ENCODE measurements at places on chromosomes 3 and 15.

GRCh38 chr3:159757341-159758060 is 231.1 kb upstream of the IL12A start:
- H3K4me3 ChIP-seq: no peak overlapping the region
- H3K36me3 ChIP-seq: no peaks in the 10 kb centered on the region
- no peak for DNase-seq
- H3K27ac ChIP-seq: no peak overlapping the region
- no peaks in the 10 kb centered on the region for H3K27me3 ChIP-seq
- peaks cover 9% of the 10 kb centered on the region for H3K4me1 ChIP-seq

DNA sequence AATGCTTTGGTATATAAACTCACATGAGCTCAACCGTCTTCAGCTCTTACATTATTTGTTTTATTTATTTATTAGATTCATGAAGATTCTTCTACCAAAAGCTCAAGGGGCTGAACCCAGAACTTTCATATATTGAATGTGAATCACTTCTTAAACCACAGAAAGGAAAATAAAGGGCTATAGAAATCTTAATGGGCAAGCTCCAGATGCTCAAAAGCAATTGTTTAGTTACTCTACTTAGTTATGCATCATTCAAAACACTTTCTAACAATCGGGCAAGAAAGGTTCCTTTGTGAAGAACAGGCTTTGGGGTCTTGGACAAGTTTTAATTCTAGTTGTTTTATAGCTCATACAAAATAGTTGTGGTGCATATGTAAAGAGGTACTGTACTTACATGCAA is 380.2 kb downstream of the TIGIT start:
- peaks cover 11% of the 10 kb centered on the region for H3K4me1 ChIP-seq
- no peak overlapping the region for H3K4me3 ChIP-seq

GRCh38 chr3:16053794-16054193 is 120.7 kb upstream of the GALNT15 start:
- no peaks in the 10 kb centered on the region for H3K36me3 ChIP-seq
- no peaks in the 10 kb centered on the region for H3K27me3 ChIP-seq
- no peak for DNase-seq
- no peak overlapping the region for H3K4me3 ChIP-seq

GRCh38 chr3:141389703-141390102 is 21.4 kb downstream of the ZBTB38 start:
- H3K27ac ChIP-seq: peak overlapping the region; percentile 45
- no peak overlapping the region for H3K4me3 ChIP-seq
- no peaks in the 10 kb centered on the region for H3K27me3 ChIP-seq
- peaks cover 20% of the 10 kb centered on the region for H3K36me3 ChIP-seq
- peaks cover 13% of the 10 kb centered on the region for H3K4me1 ChIP-seq

DNA sequence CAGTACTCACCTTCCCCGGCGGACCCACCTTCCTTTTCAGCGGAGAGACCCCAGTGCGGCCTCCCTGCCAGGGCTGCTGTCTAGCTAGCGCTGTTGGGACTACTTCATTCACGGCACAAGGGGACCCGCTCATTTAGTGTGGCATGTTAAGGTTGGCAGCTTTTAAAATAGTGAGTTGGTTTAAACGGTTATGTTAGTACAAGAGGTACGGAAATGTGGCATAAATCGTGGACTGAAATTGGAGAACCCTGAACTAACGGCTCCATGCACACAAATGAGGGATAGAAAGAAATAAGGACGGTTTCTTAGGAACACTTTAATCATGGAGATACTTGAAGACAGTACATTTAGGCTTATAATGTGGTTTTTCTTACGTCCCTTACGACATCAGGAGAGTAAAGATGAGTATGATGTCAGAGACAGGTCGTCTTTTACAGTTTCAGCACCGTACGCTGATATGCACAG is 752 bp downstream of the CEP63 start:
- peaks cover 47% of the 10 kb centered on the region for H3K4me1 ChIP-seq
- H3K4me3 ChIP-seq: peak overlapping the region; percentile 77
- H3K27me3 ChIP-seq: no peaks in the 10 kb centered on the region
- peaks cover under 1% of the 10 kb centered on the region for H3K36me3 ChIP-seq
- peak; percentile 41 for DNase-seq
- H3K27ac ChIP-seq: peak overlapping the region; percentile 98

DNA sequence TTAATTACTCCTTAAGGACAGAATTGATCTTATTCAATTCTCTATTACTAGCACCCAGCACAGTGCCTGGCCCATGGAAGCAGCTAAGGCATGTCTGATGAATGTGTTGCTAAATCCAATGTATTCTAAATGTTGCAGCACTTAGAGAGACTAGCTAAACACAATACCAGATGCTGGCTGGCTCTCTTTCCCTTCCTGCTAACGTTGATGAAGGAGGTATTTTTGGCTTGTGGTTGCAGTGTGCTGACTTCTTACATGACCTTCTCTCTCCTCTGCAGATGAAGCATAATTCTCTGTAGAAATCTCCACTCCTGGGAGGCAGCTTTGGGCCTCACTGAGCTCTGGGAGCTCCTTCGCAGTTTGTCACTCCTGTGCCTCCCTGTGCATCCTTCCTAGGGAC is 183.6 kb downstream of the PEX5L start:
- no peak overlapping the region for H3K27ac ChIP-seq
- no peak overlapping the region for H3K4me3 ChIP-seq
- no peaks in the 10 kb centered on the region for H3K36me3 ChIP-seq
- no peaks in the 10 kb centered on the region for H3K4me1 ChIP-seq
- H3K27me3 ChIP-seq: no peaks in the 10 kb centered on the region

GRCh38 chr3:71887256-71887655 is 102.3 kb upstream of the PROK2 start:
- peaks cover 13% of the 10 kb centered on the region for H3K27me3 ChIP-seq
- no peak overlapping the region for H3K4me3 ChIP-seq
- H3K36me3 ChIP-seq: no peaks in the 10 kb centered on the region

- no peaks in the 10 kb centered on the region for H3K36me3 ChIP-seq
- no peak overlapping the region for H3K27ac ChIP-seq
- H3K4me1 ChIP-seq: peaks cover 10% of the 10 kb centered on the region
- no peaks in the 10 kb centered on the region for H3K27me3 ChIP-seq
Observed at GRCh38 chr3:170762064-170762463, 107.9 kb downstream of the RPL22L1 start.

GRCh38 chr3:194308601-194309449 is 42.3 kb downstream of the CPN2 start:
- H3K4me1 ChIP-seq: no peaks in the 10 kb centered on the region
- H3K27ac ChIP-seq: no peak overlapping the region
- H3K4me3 ChIP-seq: no peak overlapping the region
- DNase-seq: no peak
- no peaks in the 10 kb centered on the region for H3K36me3 ChIP-seq
- peaks cover 69% of the 10 kb centered on the region for H3K27me3 ChIP-seq

- no peaks in the 10 kb centered on the region for H3K36me3 ChIP-seq
- peaks cover 7% of the 10 kb centered on the region for H3K4me1 ChIP-seq
- no peak overlapping the region for H3K4me3 ChIP-seq
- peak; percentile 62 for DNase-seq
Observed at GRCh38 chr3:106862067-106862466, 515.2 kb upstream of the CCDC54 start.

DNA sequence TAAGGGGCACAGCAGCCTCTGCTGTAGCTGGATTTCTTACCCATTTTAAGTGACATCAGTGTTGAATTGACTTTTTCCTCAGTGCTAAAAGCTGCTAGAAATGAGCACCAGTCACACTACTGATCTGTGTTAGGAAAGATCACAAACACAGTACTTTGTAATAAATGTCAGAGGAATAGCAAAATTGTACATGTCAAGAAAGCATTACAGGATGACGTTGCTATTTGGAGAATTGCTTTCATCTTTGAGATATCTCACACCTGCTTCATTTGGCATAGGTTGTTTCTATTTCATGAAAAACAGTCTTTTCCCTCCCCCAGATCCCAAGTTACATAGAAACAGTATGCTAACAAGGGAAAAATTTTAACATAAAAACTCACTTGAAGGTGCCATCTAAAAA is 77.8 kb downstream of the SLC25A26 start:
- DNase-seq: peak; percentile 22
- H3K4me3 ChIP-seq: no peak overlapping the region
- H3K36me3 ChIP-seq: no peaks in the 10 kb centered on the region
- H3K4me1 ChIP-seq: no peaks in the 10 kb centered on the region

GRCh38 chr3:156211583-156211982 is 91.2 kb downstream of the KCNAB1 start:
- no peak overlapping the region for H3K4me3 ChIP-seq
- no peak overlapping the region for H3K27ac ChIP-seq
- H3K27me3 ChIP-seq: no peaks in the 10 kb centered on the region
- H3K36me3 ChIP-seq: no peaks in the 10 kb centered on the region
- H3K4me1 ChIP-seq: peaks cover 17% of the 10 kb centered on the region

DNA sequence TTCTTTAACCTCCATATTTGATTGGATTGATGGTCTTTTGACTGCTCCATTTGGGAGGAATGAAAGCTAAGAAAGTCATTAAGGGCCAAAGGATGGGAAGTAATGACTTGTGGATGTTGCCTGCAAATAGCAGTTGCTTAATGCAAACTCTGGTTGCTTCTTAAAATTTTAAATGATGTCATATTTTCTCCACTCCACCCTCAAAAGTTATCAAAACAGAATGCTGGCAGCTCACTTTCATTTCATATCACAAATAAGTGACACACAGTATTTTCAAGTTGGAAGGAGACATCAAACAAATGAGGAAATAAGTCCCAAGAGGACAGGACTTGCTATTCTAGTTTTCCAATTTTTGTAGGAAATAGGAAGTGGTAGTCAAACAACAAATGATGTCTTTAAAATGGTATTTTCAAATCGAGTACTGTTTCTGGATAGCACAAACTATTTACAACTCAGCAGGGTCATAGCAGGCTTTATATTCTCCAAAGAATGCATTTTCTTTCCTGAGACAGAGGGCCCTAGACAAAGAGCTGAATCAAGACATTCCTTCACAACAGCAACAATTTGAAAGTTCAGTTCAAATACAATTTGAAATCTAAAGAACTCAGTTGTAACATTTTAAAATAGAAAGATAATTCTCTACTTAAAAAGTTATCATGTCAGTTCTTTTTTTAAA is 165.1 kb upstream of the UBE2E1 start:
- H3K4me3 ChIP-seq: no peak overlapping the region
- no peaks in the 10 kb centered on the region for H3K36me3 ChIP-seq
- H3K27me3 ChIP-seq: no peaks in the 10 kb centered on the region
- DNase-seq: no peak

DNA sequence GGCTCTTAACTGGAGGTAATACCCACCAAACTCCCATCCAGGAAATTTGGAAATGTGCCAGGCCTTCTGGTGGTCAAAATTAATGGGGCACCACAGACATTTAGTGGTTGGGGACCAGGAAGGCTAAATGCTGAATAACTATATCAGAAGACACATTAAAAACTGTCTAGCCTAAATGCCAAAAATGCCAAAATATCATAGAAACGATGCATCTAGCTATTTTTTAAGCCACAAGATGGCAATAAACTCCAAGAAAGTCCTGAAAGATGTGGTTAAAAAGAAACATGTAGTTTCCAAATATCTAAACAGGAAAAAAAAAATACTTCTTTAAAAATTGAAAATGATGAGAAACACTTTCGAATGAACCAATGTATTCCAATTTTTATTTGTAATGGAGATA is 19.9 kb downstream of the CCDC14 start:
- no peaks in the 10 kb centered on the region for H3K27me3 ChIP-seq
- H3K4me1 ChIP-seq: no peaks in the 10 kb centered on the region
- no peak overlapping the region for H3K4me3 ChIP-seq

GRCh38 chr15:47218295-47218694 is 499.0 kb upstream of the SEMA6D start:
- no peak overlapping the region for H3K4me3 ChIP-seq
- no peak overlapping the region for H3K27ac ChIP-seq
- H3K36me3 ChIP-seq: no peaks in the 10 kb centered on the region
- no peaks in the 10 kb centered on the region for H3K27me3 ChIP-seq
- DNase-seq: peak; percentile 2

GRCh38 chr3:178810181-178810580 is 261.4 kb downstream of the ZMAT3 start:
- H3K4me3 ChIP-seq: no peak overlapping the region
- no peak for DNase-seq
- no peaks in the 10 kb centered on the region for H3K4me1 ChIP-seq
- H3K36me3 ChIP-seq: no peaks in the 10 kb centered on the region
- H3K27me3 ChIP-seq: no peaks in the 10 kb centered on the region

GRCh38 chr15:68431037-68431791 is 749 bp downstream of the ITGA11 start:
- peaks cover 41% of the 10 kb centered on the region for H3K4me1 ChIP-seq
- DNase-seq: no peak
- no peaks in the 10 kb centered on the region for H3K36me3 ChIP-seq
- H3K27me3 ChIP-seq: peaks cover 20% of the 10 kb centered on the region

GRCh38 chr15:61916104-61916503 is 144.1 kb downstream of the VPS13C start:
- DNase-seq: peak; percentile 59
- no peak overlapping the region for H3K27ac ChIP-seq
- H3K36me3 ChIP-seq: peaks cover 19% of the 10 kb centered on the region
- H3K27me3 ChIP-seq: no peaks in the 10 kb centered on the region
- no peaks in the 10 kb centered on the region for H3K4me1 ChIP-seq

GRCh38 chr3:150062492-150062891 is 91.8 kb upstream of the PFN2 start:
- peak overlapping the region; percentile 22 for H3K27ac ChIP-seq
- H3K4me1 ChIP-seq: peaks cover 7% of the 10 kb centered on the region
- peak; percentile 68 for DNase-seq
- peak overlapping the region; percentile 34 for H3K4me3 ChIP-seq

DNA sequence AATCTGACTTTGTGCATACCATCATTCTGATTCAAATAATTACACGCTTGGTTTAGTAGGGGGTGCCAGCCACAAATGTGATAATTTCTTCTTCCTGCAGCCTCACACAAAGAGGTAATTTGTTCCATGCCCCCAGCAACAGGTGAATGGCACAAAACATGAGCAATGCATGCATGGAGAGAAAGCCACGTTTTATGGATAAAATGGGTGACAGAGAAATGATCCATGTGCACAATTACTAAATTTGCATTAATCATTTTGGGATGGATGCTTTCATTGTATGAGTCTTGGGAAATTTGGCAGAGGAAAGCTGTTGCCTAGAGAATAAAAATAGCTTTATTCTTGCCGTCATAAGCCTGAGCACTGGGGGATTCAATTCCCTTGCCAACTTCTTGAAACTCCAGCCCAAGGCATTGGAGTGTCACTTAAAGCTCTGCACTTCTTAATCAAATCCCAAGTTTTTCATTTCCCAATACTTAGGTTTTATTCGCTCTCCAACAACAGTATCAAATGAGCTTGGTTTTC is 411.6 kb downstream of the GBE1 start:
- H3K4me3 ChIP-seq: no peak overlapping the region
- no peaks in the 10 kb centered on the region for H3K36me3 ChIP-seq
- no peak for DNase-seq
- no peaks in the 10 kb centered on the region for H3K4me1 ChIP-seq
- H3K27me3 ChIP-seq: no peaks in the 10 kb centered on the region
- H3K27ac ChIP-seq: no peak overlapping the region
